ENCODE measurements at places on chromosomes 3 and 15.

DNA sequence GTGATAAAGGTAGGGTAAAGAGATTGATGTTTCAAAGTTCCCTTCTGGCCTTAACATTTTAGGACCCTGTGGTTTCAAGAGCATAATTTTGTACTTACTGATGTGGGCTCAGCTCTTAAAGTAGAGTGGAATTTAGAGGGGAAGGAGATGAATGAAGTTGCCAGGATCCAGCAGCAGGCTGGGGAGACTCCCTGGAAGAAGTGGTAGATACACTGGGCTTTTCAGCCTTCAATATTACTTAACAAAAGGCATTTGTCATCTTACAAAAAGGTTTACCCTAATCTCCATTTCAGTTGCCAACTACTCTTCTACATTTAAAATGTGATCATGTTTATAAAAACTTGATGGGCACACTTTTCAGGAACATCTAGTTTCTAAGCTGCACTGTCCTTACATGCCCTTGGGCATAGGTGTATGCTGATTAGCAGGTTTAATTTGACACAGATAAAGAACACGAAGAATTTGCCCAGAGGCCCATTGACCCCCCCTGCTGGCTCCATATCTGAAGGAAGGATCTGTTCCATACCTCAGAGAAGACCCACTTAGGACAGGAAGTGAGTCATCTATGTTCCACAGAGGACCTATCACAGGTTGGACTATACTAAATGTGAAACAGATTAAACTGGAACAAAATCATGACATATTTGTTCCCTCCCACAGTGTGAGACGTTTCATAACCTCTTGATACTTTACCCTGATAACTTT, 93.0 kb upstream of the LPP start:
- peak; percentile 68 for DNase-seq

- no peak for DNase-seq
Observed at GRCh38 chr3:179179979-179180759, 32.0 kb downstream of the PIK3CA start.

DNA sequence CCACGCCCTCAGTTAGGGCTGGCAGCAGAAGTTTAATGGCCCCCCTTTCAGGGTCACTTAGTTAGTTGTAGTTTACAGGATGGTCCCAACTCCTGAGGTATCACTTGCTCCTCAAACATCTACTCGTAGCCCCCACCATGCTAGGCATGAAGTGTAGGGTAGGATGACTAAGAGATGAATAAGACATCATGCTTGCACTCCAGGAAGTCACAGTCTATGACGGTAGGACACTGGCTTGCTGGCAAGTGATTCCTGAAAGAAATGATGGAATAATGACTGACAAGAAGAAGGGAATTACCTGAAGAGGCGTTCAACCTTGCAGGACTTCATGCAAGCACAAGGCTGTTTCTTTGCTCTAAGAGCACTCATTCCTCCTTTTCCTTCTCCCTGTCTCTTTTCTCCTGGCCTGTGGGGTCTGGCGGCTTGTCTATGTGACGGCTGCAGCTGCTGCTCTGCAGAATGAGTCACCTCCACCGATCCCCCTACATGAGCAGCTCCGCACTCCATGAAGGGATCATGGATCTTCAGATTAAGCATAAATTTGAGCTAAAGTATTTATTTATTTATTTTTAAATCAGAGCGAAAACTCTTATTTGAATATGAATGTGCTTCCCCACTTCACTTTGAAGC, 82.9 kb upstream of the BOC start:
- no peak for DNase-seq

- no peak for DNase-seq
Observed at GRCh38 chr3:107468782-107469181, 54.0 kb upstream of the BBX start.

GRCh38 chr15:56919609-56920366, 1.3 kb downstream of the TCF12 start:
- DNase-seq: peak; percentile 19

DNA sequence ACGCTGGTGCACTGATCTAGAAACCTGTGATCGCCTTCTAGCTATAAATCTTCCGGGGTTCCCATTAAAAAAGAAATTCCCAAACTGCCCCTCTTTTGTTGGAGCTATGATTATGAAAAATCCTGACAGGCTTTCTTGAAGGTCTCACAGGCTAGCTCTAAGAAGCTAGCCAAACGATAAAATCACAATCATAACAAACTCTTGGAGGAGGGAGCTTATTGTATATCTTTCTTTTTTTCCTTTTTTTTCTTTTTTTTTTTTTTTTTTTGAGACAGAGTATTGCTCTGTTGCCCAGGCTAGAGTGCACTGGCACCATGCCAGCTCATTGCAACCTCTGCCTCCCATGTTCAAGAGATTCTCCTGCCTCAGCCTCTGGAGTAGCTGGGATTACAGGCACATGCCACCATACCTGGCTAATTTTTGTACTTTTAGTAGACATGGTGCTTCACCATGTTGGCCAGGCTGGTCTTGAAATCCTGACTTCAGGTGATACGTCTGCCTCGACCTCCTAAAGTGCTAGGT, 72.0 kb downstream of the MYO1E start:
- DNase-seq: no peak

GRCh38 chr3:46312991-46313390, 40.9 kb upstream of the CCR2 start:
- no peak for DNase-seq

DNA sequence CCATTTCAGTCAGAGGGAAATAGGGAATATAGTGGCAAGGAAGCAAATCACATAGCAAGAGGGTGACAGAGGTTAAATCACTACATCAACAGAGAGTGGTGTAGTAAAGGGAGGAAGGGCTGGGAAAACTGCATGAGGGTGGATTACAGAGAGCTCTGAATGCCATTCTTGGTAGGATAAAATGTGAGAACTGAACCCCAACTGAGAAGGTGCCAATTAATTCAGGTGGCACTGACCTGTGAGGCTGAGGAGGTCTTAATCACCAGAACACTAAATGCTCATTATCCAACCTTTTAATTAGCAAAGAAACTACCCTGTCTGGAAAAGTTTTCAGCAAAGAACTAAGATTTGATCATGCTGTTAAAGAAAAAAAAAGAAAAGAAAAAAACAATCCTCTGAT, 202.7 kb downstream of the LRRN1 start:
- DNase-seq: no peak

- DNase-seq: no peak
Observed at GRCh38 chr3:195196266-195196665, 74.7 kb downstream of the XXYLT1 start.

- DNase-seq: no peak
Observed at GRCh38 chr3:152100491-152101132, 168.1 kb upstream of the MBNL1 start.

- no peak for DNase-seq
Observed at GRCh38 chr3:142211034-142211433, 14.4 kb downstream of the GK5 start.

GRCh38 chr3:108103886-108104797, 13.3 kb upstream of the CD47 start:
- DNase-seq: no peak

DNA sequence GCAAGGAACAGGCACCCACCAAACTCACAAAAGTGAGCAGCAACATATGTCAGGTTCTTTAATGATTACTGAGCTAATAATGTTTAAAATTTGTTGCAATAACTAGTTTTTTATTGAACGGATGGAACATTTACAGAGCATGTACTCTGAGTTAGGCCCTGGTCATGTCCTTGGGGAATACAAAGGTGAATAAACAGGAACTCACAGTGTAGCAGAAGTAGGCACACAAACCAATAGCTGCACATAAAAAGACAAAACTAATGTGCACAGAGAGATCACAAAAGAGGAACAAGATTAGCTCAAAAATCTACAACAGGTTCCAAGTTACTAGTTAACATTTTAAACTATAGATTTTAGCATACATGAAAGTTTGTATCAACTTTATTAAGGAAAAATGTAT, 505.3 kb upstream of the PPP2R3A start:
- DNase-seq: no peak

GRCh38 chr3:127597020-127597771, 1.0 kb upstream of the MCM2 start:
- DNase-seq: no peak
